ENCODE measurements at places on chromosomes 16 and 17. TPM values are rescaled to one million over a fixed set of nuclear protein-coding genes. Genes with fewer than 3 reads are reported as not detected.

Gene RPGRIP1L
- total RNA-seq, result 4.7 TPM

Gene GLIS2
- total RNA-seq, result 0.51 TPM

- no peak for DNase-seq
Observed at GRCh38 chr17:43438626-43439025, 39.8 kb downstream of the ARL4D start.

DNA sequence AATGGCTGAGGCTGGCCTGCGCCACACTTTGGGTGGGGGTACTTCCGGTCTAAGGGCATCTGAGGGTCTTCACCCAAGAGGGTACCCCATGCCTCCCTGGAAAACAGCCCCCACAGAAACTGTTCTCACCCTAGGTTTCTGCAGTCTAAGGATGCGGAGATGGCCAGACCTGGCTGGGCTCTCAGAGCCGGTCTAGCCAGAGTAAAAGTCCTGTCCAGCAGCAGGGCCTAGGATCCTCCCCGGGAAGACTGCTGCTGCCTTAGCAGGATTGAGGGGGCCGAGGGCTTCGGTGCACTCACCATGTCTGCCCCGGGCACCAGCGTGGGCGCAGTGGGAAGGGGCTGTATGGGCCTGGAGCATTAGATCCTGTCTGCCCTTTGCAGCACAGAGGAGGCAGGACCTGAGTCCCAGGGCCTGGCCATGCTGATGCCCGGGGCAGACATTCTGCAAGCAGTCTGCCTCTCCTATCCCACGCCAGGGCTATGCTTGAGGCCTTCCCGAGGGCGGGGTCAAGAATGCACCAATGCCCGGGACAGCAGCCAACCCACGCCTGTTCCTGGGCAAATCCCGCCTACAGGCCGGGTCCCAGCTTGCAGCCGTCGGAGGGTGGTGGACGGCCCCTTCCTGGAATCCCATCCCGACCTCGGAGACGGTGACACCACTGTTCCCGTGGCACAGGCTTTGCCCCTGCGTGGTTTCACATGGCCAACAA lies 54.7 kb downstream of the CBFA2T3 start:
- DNase-seq, result no peak

DNA sequence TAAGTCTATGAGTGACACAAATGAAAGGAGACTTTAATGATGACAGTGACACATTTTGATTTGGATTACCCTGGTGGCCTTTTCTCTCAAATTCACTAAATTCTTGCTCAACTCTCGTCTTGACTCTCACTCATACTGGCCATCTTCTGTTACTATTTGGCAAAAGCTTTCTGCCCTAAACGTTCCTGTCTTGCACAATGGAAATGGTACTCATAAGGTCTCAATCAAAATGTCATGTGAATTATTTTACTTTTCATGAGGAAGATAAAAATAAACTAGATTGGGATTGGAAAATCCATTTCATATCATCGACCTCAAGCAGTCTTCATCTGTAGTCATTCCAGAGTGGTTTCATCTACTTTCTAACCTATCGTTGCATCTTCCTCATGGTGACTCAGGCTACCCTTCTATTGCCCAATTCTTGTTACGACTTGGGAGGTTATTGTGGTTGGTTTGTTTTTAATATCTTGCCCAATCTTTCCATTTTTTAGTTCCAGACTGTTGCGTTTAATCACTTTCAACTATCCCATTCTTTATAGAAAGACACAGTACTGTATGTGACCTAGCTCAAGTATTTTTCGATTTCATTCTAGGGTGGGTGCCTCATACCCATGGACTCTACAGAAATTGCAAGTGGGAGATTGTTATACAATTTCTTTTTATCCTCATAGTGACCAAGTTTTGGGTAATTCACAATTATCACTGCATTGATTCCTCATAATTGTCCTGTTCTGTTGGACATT lies 317.2 kb upstream of the KCNJ16 start:
- DNase-seq, result no peak

Measured in GM12878 (cell line).